GM23248 (cell line): ENCODE measurements at places on chromosomes 2 and 18.

DNA sequence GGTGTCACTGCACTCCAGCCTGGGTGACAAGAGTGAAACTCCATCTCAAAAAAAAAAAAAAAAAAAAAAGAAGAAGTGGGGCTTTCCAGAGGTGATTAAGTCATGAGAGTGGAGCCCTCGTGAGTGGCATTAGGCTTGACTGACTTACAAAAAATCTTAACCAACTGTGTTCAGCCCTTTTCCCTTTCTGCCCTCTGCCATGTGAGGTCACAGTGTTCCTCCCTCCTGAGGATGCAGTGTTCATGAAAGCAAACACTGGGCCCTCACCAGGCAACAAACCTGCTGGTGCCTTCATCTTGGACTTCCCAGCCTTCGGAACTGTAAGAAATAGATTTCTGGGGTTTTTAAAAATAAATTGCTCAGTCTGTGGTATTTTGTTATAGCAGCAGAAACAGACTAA is 37.0 kb upstream of the METTL21A start:
- DNase-seq = no peak

DNA sequence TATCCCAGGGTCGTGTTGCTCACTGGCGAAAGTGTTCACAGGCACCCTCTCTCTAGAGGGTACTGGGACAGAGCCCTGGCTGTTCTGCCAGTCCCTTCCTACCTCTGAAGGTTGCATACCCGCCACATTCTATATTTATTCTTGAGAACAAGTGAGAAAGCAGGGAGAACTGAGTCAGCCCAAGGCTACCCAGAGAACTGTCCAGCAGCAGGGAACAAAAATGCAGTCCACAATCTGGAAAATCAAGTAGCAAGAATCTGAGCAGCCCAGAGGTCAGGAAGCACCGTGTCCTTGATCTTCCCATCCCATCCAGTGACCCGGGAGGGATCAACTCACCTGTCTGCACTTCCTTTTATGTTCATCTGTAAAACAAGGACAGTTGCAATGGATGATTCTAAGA is 164.1 kb downstream of the FBXO15 start:
- no peak for DNase-seq

DNA sequence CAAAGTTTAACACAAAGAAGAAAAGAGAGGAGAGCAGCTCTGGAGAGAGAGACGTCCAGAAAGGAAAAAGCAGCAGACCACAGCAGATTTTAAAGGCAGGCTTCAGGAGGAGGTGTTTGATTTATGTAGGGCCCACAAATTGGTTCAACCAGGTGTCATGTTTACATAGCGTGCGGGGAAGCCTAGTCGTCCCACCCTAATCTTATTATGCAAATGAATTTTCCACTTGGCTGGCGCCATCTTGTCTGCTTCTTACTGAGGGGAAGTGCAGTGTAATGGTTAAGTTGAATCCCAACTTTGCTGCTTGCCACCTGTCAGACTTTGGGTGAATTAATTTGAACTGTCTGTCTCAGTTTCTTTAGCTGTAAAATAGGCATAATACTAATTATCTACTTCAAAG is 282.4 kb upstream of the CYRIA start:
- no peak for DNase-seq

GRCh38 chr2:126910637-126911036 is 11.9 kb downstream of the TEX51 start:
- no peak for DNase-seq

DNA sequence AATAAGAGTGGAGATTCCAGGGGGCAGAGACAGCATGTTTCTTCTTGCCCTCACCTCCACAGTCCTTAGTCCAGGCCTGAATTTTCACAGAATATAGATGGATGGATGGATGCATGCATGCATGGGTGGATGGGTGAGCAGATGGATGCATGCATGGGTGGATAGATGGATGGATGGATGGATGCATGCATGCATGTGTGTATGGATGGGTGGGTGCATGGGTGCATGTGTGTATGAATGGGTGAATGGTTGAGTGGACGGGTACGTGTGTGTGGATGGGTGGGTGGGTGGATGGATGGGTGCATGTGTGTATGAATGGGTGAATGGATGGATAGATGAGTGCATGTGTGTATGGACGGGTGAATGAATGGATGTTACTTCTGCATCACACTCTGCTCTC is 153.3 kb downstream of the CELF4 start:
- no peak for DNase-seq

DNA sequence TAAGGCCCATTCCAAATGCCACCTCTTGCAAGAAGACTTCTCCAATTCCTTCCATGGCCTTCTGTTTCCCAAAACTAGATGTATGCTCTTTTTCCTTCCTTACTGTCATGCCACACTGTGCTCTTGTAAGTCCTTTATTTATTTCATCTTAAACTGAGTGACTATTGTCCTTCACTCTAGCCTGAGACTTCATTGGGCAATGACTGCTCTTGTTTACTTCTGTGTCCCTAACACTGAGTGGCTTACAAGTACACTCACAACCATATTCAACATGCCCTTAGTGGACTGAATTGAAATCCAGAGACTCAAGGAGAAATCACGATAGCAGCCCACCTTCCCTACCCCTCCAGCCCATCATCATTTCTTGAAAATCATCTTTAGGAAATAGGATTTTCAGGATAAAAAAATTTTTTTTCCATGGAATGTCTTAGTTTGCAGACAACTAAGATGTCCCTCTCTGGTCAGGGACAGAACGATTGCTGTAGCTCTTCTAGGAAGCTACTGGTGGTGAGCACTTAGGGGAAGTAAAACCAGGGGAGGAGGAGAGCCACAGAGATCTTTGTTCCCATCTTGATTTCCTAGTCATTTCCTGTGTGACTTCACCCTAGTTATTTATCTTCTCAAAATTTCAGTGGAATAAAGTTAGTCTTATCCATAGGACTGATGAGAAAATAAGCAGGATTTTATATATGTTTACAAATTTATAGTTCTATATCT is 80.7 kb downstream of the CYRIA start:
- DNase-seq = no peak

- DNase-seq = no peak
Measured at GRCh38 chr2:127053731-127054603, 53.0 kb downstream of the BIN1 start.

DNA sequence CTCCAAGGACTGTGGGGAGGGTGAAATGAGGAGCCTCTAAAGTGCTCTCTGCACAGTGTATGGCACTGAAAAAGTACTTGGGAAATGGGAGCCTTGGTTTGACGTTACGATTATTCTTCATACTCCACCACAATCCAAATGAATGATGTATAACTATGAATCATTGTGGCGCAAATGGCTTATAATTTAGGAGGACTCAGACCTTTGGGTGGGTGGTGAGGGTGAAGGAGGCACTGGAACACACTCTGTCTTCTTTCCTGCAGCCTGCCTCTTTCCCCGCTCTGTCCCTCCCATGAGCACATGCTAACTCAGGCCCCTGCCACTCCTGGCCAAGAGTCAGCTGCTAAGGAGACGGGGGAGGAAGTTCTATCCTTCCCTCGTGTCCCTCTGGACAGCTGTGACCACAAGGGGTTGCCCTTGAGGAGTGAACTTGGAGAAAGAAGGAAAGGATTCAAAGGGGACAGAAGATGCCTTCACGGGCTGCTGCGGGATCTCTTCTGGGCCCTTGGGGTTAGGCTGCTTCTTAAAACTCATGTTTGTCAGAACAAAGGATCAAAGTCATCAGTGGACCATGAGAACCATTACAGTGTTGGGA is 36.5 kb downstream of the POLR1A start:
- peak; percentile 56 for DNase-seq

DNA sequence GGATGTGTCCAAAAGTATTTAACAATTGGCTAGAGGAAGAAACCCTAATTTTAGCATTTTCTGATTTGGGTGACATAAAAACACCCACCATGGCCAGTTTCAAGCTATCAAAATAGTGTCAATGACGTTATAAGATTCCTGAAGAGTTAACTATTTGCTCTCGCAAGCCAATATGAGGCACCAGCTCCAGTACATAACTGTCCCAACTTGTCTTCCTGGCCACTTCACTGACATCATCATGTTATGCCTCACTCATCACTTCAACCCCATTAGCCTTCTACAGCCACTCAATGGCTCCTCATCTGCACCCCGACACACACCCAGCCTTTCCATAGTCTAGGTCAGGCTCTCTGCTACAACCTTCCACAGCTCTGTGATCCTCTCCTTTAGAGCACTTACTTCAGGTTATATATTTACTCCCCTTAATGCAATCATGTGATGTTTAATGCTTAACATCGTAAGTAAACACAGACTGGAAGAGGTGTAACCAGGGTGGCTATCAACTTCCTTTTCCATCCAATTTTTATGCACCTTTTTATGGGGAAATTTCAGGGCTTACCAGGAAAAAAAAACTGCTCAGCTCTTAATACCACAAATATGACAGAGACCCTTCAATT is 158.7 kb downstream of the VWC2L start:
- DNase-seq = no peak

GRCh38 chr18:55149994-55150393 is 190.7 kb upstream of the CCDC68 start:
- DNase-seq = no peak

- peak; percentile 36 for DNase-seq
Measured at GRCh38 chr2:70482401-70482800, 71.2 kb downstream of the TGFA start.

- DNase-seq = no peak
Measured at GRCh38 chr18:79583984-79584401, 95.6 kb upstream of the CTDP1 start.

- peak; percentile 38 for DNase-seq
Measured at GRCh38 chr2:200735061-200735460, 76.6 kb upstream of the BZW1 start.

GRCh38 chr2:68964282-68964681 is 10.2 kb upstream of the GKN1 start:
- DNase-seq = no peak

GRCh38 chr18:22606563-22607283 is 189.0 kb upstream of the CTAGE1 start:
- no peak for DNase-seq

GRCh38 chr2:167013227-167013626 is 124.9 kb downstream of the XIRP2 start:
- no peak for DNase-seq

- DNase-seq = no peak
Measured at GRCh38 chr18:62651276-62652056, 63.9 kb upstream of the PHLPP1 start.

- DNase-seq = peak; percentile 68
Measured at GRCh38 chr2:241157841-241158545, 7.7 kb downstream of the PPP1R7 start.

DNA sequence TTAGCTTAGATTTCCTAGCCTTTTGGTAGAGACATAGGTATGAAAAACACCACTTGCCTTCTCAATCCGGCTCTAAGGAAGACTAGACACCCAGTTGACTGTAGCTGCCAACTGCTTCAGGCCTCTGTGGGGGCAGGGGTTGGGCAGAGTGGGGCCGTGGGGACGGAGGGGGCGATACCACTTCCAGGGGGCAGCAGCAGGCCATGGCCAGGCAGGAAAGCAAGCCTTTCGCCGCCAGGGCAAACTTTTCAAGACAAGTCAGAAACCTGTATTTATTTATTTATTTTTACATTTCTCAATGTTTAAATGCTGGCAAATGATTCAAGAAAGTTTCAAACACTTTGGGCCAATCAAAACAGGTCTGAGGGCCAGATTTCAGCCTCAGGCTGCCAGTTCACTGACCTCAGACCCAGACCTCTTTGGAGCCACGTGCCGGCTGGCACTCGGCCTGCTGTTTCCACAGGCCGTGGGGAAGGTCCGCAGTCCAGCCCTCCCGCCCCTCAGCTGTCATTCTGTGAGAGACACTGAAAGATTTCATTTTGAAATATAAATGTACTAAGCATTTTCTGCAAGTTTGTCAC is 63.8 kb downstream of the MEX3C start:
- DNase-seq = no peak

DNA sequence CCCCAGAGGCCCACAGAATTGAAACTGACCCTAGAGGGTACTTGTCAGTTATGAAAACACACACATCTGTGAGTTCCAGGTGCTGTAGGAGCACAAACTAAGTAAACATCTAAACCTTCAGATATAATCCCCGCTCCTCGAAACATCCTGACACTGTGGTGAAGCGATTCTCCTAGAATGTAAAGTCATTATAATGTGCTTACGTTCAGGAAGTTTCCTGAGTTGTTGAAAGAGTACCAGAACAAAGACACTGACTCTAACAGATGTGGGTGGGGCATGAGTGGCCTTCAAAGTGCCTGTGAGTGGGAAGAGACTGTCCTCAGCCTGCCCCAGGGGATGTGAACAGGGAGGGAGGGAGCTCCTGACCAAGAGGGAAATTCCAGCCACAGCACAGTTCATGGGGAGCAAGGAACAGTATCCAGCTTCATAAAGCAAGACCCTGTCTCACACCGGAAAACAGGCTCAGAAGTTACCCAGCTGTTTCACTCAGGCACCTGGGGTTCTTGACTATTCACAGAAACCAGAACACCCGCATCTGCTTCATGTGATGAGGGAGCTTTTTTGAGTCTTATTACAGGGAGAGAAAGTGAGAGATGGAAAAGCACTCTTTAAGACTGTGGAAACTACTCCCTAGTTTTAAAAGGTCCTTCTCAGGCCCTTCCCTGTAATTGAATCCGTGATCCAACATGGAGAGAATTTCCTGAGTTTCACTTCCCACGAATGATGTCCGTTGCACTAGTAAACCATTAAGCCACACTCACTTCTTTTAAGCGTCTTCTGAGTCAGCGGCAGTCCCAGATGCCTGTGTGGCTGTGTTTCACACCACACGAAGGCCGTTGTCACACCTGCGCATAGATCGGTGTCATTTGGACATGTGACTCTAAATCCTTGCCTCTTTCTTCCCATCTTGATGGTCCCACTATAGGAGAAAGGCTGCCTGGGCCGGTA is 88.6 kb upstream of the EML6 start:
- DNase-seq = peak; percentile 76

DNA sequence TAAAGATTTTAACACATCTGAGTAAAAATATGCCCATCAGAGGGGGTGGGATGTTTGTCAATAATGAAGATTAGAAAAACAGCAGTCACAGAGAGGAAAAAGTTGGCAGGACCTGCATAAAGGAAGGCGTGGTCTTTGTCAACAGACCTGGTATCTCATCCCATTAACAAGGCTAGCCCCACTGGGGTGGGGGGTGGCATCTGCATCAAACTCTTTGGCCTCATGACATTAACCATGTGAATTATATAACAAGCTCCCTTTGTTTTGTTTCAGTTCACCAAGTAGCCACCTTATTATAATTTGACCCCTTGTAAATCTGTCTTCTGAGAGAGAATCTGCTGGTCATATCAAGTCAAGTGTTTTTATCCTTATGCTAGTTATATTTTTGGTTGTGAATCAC is 28.8 kb downstream of the NEMP2 start:
- no peak for DNase-seq

DNA sequence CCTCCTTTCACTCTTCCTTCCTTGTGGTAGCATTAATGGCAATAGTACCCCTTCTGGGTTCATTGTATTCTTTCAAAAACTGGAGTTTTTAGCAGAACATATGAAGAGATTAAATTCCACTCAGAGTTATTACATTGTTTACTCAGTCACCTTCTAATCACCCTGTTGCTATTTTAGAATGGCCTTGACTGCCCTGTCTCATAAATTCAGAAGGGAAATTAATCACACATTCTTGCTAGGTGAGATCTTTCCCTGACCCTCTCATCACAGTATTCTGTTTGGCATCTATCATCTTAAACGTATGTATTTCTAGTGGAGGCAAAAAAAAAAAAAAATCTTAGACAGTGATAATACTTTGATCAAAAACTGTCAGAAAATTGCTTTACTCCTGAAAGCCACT is 760.4 kb downstream of the ADCYAP1 start:
- no peak for DNase-seq
